ENCODE measurements at places on chromosomes 2 and 18.

- DNase-seq: no peak
These were observed 138.7 kb downstream of the PAX3 start for GRCh38 chr2:222160125-222160524.

DNA sequence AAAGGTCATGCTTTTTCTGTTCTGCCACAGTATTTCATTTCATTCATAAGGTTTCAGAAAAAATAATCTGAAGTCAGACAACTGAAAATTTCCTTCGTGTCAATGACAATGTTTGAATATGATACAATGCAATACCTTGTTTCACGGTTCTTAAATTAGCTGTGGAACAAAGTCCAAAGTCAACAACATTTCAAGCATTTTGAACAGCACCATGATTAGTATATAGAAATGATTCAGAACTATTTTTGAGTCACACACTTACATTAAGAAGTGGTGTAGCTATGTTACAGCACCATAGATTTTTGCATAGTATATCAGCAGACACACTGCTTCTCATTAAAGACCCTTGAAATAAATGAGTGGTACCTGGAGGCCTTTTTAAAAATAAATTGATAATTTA, 178.3 kb upstream of the DSEL start:
- no peak for DNase-seq

DNA sequence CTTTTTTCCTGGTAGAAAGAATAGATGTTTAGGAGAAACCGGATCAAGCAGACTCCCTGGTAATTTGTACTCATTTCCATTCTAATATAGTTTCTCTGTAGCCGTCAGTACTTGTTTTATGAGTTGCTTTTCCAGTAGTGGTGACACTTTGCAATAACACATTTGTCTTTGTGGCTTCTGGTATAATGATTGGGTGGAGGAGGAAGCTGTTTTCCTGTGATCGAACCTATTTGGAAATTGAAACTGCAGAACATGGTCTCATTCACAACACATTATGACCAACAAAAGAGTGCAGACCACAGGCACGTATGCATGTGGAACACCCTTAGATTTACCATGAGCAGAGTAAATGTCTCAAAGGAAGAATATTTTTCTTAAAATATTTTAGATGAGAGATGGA, 7.6 kb upstream of the SERPINB12 start:
- no peak for DNase-seq

DNA sequence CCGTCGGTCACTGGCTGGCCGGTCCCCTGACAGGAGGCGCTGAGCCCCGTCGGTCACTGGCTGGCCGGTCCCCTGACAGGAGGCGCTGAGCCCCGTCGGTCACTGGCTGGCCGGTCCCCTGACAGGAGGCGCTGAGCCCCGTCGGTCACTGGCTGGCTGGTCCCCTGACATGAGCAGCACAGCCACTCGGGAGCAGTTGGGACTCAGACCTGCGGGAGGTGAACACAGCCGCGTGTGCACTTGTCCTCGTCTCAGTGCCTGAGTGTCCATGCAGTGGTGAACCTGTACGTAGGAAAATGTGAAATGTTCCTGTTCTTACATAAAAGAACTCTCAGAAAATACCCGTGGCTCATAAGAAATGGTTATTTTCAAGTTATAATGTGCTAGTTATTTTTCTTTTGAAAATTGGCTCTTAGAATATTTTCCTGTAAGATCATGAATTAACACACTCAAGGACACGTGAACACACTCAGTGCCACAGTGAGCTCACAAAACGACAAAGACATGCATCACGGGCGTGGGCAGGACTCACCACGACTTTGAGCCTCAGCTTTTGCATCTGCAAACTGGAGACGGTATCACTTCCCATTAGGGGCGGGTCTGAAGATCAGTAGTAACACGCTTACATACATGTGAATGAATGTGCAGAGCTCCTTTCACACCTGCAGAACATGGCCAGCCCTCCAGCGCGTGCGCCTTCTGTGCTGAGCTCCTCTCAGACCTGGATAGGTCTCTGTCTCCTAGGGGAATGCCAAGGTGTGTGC, 21.1 kb upstream of the NFATC1 start:
- DNase-seq: no peak

- DNase-seq: no peak
These were observed 2.3 kb downstream of the KCNE4 start for GRCh38 chr2:223054193-223054781.

DNA sequence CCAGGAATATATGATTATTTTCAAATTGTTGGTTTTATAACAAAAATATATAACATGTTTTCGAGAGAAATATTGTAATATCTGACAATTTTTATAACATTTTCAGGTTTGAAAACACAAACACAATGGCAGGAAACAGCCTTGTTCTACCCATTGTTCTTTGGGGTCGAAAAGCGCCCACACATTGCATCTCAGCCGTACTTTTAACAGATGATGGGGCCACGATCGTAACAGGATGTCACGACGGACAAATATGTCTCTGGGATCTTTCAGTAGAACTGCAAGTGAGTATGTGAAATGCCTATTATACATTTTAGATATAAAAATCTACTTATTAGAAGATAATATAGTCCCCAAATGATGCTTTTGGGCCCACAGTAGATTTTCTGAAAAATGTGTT, 21.2 kb downstream of the WDR7 start:
- no peak for DNase-seq

DNA sequence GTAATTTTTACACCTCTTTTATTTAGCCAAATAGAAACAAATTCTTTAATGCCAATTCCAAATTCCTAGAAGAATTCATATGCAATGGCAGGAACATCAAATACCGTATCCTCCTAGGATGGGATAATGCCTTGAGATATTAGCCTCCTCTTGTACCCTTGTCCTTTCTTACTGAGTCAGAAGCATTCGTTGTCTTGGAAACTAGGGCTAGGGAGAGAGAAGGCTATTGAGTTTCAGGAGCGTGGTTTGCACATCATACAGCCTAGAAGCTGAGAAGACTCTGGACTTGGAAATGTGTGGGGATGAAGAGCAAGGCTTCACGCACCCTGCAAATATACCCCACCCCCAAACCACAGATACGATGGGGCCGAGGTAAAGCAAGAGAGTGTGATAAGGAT, 300.7 kb downstream of the SP3 start:
- DNase-seq: no peak

- no peak for DNase-seq
These were observed 1.2 kb downstream of the HOXD4 start for GRCh38 chr2:176152350-176153181.

DNA sequence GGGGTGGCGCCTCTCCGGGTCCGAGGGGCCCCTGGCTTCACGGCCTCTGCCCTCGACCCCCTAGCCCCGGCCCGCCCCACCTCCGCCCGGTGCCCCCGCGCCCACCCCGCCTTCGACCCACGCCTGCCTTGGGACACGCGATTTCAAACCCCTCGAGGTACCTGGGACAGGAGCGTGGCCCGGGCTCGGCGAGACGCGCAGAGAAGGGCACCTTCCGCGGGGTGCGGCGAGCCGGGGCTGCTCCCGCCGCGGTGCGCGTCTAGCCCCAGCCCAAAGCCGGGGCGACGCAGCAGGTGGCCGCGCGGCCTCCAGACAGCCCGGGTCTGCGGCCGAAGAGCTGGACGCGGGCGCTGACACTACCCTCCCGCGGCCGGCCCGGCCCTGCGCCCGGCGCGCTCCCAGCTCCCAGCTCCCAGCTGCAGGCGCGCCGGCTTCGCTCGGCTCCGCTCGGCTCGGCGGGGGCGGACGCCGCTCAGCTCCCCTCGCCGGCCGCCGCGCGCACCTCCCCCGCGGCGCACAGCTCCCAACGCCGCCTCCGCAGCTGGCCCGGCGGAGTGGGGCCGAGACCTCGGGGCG, at the start of gene CRACDL:
CRACDL (minus strand) TSS at position 449 of the 576 bp plus-strand sequence. CDS start 89,425 bp downstream, outside the sequence.
- no peak for DNase-seq

DNA sequence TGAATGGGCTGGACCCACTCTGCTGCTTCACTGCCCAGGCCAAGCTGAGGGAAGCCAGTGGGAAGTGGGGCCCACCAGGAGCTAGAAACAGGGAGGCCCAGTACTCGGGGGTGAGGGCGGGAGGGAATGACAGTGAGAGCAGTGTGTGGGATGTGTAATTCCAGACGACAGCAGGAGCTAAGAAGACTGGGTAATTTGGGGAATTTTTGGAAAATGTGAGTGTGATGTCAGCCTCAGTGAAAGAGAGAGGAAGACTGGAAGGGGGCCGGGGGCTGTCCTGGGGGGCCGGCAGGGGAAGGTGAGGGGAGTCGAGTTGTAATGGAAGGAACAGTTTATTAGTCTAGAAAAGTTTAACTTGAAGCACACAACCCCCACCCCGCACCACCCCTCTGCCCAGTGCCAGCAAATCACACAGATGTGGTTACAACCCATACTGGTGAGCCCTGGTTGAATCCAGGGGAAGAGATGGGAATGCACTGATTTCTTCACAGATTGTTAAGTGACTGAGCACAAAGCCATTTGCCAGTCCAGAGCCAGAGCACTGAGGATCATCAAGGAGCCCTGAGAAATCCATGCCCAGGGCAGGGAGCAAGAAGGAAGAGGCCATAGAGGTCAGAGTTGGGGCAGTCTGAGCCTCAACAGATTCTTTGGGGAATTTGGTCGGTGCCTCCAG, 76.7 kb upstream of the PKDCC start:
- DNase-seq: no peak

DNA sequence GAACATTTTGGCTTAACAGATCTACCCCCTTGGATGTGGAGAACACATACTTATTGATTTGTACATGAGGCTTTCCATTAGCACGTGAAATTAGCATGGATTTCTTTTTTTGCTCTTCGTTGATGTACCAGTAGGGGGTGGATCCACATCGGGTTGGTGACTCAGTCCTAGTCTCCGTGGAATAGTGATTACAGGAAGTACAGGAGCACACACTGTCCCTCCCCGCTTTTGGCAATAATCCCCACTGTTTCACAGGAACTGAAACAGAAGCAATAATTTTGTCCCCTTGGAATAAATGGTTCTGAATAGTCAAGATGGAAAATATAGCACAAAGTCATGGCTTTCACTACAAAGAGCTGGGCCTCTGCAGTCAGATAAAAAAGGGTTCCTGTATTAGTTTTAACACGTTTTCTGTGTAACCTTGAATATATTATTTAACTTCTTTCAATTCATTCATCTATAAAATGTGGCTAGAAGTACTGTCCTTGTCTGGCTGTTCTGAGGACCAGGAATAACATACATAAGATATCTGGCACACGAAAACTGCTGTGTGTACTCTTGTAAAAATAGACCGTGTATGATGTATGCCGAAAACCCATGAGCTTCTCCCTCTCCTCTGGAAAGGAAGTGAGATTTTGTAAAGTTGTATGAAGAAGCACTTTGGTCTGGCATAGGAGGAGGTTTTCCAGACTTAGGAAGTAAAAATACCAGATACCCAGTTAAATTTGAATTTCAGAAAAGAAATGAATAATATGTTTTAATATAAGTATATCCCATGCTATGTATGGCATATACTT, 229.2 kb downstream of the GALR1 start:
- no peak for DNase-seq

GRCh38 chr2:48770181-48770580, 14.7 kb upstream of the LHCGR start:
- DNase-seq: no peak

DNA sequence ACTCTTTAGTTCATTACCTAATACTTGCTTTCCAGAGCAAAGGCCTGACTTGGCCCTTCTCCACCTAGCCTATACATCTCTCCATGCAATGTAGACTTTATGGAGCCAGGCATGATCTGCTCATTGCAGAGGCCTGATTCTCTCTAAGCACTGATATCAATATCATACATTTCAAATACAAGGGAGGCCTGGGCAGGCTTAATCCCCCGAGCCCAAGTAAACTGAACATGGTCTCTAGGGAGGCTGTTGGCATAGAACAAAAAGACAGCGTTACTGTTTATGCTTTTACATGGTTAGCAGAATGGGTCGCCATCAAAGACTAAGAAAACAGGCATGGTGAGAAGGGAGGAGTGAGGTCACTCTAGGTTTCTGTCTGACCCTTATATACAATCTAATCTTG, 695.1 kb downstream of the ZEB2 start:
- no peak for DNase-seq

DNA sequence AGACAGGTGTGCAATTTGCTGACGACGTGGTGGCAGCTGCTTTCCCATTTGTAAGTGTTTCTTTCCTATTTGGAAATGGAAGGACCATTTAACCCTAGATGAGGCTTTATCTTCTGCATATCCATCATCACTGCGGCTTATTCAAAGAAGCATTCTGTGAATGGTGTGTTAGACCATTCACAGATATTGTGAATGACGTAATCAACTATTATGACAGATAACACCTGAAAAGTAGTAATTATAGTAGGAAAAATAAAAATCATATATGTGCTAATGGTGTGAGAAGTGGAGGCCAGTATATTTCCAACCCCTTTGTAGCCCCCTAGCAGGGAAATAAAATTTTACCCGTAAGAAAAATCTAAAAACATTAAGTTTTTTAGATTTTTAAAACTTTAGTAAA, 424.5 kb upstream of the CRIM1 start:
- DNase-seq: no peak

DNA sequence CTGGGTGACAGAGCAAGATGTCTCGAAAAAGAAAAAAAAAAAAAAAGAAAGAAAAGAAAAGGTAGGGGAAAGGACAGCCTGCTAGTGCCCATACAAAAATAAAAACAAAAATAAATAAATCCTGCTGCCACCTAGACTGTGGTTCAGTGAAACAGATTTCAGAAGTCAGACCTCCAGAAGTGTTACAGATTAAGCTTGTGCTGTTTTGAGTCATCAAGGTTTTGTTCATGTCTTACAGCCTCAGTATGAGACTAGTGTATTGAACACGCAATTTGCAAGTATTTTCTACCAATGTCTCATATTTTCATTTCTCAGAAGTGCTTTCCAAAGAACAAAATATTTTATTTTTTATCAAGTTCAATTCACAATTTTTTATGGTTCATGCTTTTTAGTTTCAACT, 720.4 kb upstream of the GYPC start:
- no peak for DNase-seq

DNA sequence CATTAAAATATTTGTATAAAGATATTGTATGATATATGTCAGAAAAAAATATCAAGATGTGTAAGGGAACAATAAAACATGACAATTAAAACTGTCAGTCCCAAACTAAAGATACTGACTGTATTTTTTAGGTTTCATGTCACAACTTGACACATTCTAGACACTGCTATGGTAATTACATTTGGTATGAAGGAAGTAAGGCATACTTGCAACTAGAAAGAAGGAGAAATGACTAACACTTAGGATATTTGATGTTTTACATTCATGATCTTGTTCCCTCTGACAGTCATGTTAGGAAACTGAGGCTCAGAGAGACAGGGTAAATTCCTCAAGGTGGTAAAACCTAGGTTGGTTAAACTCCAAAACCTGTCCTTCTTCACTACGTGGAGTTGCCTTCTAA, 68.3 kb downstream of the TMEFF2 start:
- no peak for DNase-seq

DNA sequence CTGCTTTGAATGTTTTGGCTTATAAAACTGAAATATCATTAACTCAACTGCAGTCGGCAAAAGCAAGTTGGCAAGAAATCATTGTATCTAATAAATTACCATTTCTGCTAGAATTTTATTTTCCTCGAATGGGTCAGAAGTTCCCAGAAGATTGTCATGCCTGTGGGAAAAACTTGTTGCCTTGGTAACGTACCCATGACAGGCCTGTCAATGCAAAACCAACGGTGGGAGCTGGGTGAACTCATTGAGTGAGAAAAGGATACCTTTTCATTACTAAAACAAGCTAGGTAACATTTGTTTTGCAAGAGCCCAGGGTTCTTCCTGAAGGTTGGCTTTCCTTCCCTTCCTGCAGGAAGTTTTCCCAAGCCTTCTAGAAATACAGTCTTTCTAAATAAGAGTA, 9.5 kb downstream of the PLB1 start:
- DNase-seq: no peak
